Left ventricle myocardium superior (tissue), 1 donor: ENCODE measurements at places on chromosomes 13 and 19. TPM values are rescaled to one million over a fixed set of nuclear protein-coding genes. Genes with fewer than 3 reads are reported as not detected.

NLRP4 gene
- total RNA-seq = not detected

MEIS3 gene
- total RNA-seq = 3.4 TPM

CYP4F2 gene
- total RNA-seq = not detected

DNA sequence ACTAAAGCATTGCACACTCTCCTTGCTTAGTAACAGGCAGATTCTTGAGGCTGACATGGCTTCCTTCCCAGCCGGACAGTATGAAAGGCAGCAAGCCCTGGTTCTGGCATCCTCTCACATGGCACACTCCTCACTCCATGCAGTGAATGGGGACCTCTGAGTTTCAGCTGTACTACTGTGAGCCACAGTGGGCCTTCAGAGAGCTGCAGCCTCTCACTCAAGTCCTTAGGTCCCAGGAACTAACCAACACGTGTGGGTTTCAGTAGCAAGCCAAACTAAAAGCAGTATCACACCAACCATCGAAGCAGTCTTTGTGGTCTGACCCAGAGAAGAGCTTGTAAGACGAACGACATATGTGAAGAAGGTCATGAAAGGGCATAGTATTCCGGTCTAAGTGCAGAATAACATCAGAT is 128.2 kb downstream of the TBC1D4 start:
- DNase-seq = no peak

GRCh38 chr19:18137657-18138339 is 15.2 kb upstream of the PIK3R2 start:
- DNase-seq = no peak

DNA sequence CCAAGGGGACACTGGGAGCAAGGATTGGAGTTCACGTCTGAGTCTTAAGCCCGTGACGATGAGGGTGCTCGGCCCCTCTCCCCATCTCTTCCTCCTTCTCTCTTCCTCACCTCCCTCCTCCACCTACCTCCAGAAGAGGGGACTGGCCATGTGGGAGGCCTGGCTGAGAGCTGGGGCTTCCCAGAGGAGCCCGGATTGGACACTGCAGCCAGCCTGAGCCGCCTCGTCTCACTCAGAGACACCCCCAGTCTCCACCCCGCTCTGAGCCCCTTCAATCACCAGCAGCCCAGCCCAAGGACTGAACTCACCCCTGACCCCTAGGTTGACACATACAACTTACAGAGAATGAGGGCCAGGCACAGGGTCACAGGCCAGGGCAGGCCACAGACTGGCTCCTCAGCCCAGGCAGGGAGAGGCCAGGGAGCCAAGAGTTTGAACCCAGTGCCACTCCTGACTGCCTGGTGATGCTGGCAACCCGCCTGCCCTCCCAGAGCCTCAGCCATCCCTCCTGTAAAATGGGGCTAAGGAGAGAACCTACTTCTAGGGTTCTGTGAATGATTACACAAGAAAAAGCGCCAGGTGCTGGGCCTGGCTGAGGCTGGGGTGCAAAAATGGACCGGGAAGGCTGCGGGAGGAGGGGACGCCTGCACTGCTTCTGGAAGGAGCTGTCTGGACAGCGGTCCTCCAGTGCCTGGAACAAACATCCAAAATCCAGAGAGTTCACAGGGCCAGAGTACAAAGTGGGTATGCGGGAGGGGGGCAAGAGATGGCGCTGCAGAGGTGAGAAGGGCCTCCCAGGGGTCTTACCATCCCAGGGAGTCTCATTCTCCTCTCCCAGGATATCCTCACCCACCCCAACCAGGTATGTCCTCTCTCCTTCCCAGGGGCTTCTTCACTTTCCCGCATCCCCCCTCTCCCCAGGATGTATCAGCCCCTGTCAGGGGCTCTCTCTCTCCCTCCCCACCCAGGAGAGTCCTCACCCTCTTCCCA is 1.1 kb downstream of the CD79A start:
- no peak for DNase-seq

DNA sequence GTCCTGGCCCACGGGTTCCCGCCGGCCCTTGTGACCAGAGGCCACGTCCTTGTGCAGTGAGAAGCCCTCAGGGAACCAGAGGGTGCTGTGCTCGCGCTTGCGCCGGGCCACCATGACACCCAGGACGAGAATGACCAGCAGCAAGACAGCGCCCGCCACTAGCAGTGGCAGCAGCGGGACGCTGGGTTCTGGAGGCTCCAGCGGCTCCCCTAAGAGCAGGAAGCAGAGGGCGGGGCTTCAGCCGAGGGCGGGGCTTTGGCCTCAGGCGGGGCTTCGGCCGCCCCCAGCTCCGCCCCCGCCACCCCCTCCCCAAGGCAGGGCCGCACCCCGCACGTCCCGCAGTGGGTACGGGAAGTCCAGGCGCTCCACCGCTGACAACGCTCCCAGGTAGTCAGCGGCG is 30.4 kb downstream of the NOTCH3 start:
- no peak for DNase-seq
